ENCODE measurements at places on chromosomes 12 and 14.

- DNase-seq = peak; percentile 45
Measured at GRCh38 chr12:14239935-14240872, 125.3 kb upstream of the ATF7IP start.

GRCh38 chr12:72368298-72368697 lies 96.1 kb downstream of the TRHDE start:
- DNase-seq = no peak

DNA sequence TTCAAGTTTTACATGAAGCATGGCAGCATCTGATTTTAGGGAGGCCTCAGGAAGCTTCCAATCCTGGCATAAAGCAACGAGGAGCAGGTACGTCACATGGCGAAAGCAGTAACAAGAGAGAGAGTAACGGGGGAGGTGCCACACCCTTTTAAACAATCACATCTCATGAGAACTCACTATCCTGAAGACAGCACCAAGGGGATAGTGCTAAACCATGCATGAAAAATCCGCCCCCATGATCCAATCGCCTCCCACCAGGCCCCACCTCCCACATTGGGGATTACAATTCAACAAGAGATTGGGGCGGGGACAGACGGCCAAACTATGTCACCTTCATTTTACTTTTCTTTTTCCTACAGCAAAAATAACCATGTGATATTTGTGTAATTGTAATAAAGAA lies 7.2 kb upstream of the MAP3K9 start:
- no peak for DNase-seq

- peak; percentile 44 for DNase-seq
Measured at GRCh38 chr14:103393676-103394626, 8.7 kb downstream of the MARK3 start.

DNA sequence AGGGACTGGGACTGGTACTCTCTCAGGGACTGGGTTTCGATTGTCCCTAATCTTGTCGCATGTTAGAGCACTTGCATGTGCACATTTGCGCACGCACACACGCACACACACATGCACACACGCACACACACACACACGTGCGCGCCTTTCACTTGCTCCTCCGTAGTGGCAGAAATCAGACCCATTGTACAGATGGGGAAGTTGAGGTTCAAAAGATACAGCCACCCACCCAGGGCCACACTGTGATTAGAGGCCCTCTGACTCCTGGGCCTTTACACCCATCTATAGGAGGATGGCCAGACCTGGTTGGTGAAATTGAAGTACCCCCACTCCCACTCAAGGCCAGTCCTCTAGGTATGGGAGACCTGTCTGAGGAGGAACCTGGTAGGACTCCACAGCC lies 167.8 kb upstream of the LHX5 start:
- DNase-seq = no peak

- no peak for DNase-seq
Measured at GRCh38 chr14:52802597-52802996, 11.2 kb upstream of the GNPNAT1 start.

DNA sequence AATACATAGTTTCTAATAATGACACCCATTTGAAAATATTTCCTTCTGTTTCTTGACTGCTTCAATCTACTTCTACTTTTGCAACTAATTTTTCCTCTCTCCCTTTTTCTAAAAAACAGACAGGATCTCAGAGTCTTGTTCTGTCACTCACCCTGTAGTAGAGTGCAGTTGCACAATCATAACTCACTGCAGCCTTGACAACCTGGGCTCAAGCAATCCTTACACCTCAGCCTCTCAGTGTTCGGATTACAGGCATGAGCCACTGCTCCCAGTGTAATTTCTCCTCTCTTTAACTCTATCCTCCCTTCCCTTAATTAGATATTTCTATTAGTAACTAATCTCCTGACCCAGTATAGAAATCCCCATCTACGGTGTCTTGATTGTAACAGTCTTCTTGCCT lies 45.4 kb downstream of the SENP1 start:
- DNase-seq = no peak

GRCh38 chr14:98931911-98932310 lies 340.1 kb downstream of the BCL11B start:
- DNase-seq = no peak

GRCh38 chr14:96663076-96663475 lies 134.1 kb upstream of the VRK1 start:
- no peak for DNase-seq

DNA sequence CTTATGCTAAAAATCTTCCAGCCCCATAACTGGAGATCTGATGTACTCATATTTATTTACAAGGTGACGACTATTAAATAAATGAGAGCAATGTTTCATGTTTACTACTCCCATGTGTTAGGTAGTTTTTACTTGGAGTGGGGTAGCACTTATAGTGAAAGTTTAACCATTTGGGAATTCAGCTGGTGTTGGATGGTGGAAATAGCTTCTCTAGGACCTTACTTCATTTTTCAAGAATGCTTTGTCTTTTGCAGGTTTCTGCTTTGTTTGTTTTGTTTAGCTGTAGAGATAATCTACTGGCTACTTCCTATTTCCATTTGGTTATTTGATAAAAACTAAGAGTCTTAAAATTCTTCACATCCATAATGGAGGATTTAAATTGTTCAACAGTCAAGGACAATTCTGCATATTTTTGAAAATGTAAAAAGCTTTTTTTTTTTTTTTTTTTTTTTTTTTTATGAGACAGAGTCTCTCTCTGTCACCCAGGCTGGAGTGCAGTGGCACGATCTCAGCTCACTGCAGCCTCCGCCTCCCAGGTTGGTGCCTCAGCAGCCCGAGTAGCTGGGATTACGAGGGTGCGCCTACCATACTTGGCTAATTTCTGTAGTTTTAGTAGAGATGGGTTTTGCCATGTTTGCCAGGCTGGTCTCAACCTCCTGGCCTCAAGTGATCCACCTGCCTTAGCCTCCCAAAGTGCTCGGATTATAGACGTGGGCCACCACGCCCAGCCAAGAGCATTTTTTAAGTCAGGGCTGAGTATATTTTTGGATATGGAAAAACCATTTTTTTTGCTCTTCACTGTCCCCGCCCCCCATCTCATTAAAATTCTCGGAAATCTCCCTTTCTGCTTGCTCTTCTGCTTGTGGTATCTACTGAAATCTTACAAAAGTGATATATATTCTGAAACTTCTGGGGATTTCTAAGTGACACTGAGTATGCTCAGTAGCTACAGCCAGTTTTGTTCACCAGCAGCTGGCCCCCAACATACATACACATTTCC lies 1.4 kb upstream of the ABCD2 start:
- DNase-seq = no peak
